Tracheal epithelial cell (primary cell): ENCODE measurements at places on chromosomes 16 and 17. TPM values are rescaled to one million over a fixed set of nuclear protein-coding genes. Genes with fewer than 3 reads are reported as not detected.

KIFC3 gene
- 31.1 and 107 TPM in 2 replicates for total RNA-seq

HSF5 gene
- under 0.01 TPM in 1 of 2 replicates, not detected in the other for total RNA-seq

TMEM238L gene
- total RNA-seq, result not detected in 2 replicates

ABI3 gene
- not detected in 2 replicates for total RNA-seq

HASPIN gene
- total RNA-seq, result 0.43 and 2.2 TPM in 2 replicates

UBN1 gene
- 27.5 TPM in 2 replicates for total RNA-seq

RNF135 gene
- 12.8 and 18.5 TPM in 2 replicates for total RNA-seq

SHCBP1 gene
- total RNA-seq, result 0.43 and 1.2 TPM in 2 replicates

ANKFN1 gene
- total RNA-seq, result under 0.01 TPM in 1 of 2 replicates, not detected in the other

CHST4 gene
- total RNA-seq, result not detected in 2 replicates

ZNF750 gene
- total RNA-seq, result 9.2 and 10.2 TPM in 2 replicates

GRIN2A gene
- total RNA-seq, result not detected in 2 replicates

PNMT gene
- not detected in 2 replicates for total RNA-seq
